Spleen (tissue), 13 donors: ENCODE measurements at places on chromosomes 12 and 14. TPM values are rescaled to one million over a fixed set of nuclear protein-coding genes. Genes with fewer than 3 reads are reported as not detected.

DNA sequence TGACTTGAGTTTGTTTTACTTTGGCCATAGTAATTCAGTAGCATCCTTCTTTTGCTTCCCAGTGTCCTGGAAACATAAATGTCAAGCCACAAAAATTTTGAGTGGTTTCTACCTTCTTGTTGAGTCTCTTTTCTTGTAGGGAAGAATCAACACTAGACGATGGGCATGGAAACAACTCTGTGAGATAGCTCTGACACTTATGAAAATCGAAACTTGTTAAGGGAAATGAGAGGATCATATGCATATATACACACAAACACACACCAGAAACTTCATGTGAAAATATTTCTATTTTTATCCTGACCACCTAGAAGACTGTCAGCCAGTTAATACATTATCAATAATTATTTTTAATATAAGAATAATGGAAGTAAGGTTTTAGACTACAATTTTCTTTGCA, 1247.3 kb upstream of the FLRT2 start:
- no peaks in the 10 kb centered on the region for H3K27me3 ChIP-seq
- H3K4me1 ChIP-seq, result no peaks in the 10 kb centered on the region
- H3K36me3 ChIP-seq, result no peaks in the 10 kb centered on the region
- no peak overlapping the region for H3K27ac ChIP-seq

GRCh38 chr14:88106377-88106776, 101.4 kb downstream of the GPR65 start:
- no peak for DNase-seq
- H3K27ac ChIP-seq, result no peak overlapping the region
- H3K4me3 ChIP-seq, result no peak overlapping the region
- no peaks in the 10 kb centered on the region for H3K4me1 ChIP-seq

- no peak overlapping the region for H3K27ac ChIP-seq
- H3K4me1 ChIP-seq, result no peaks in the 10 kb centered on the region
- no peak overlapping the region for H3K4me3 ChIP-seq
- H3K36me3 ChIP-seq, result no peaks in the 10 kb centered on the region
- no peaks in the 10 kb centered on the region for H3K27me3 ChIP-seq
- DNase-seq, result no peak
Observed at GRCh38 chr12:76135456-76135855, 51.0 kb upstream of the NAP1L1 start.

Gene MANSC1
- total RNA-seq, result 15.9 TPM

Gene GPD1
- total RNA-seq, result 0.13 TPM

DNA sequence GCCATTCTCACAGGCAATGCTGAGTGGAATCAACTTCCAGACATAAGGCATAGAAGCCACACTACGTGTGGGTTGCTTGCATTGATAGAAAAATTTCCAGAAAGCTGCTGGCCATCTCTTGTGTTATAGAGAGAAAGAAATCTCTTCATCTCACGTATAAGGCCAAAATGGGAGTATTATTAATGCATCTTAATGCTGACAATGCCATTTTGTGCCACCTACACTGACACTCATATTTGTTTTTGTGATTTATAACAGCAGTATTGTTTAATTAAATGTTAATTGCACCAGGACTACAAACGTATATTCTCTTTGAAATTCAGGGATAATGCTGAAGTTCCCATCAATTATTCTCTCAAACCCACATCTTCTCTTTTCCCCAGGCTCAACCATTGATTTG, 56.1 kb upstream of the TMEM132D start:
- DNase-seq, result no peak
- H3K4me3 ChIP-seq, result no peak overlapping the region
- H3K27ac ChIP-seq, result no peak overlapping the region
- no peaks in the 10 kb centered on the region for H3K27me3 ChIP-seq
- H3K36me3 ChIP-seq, result no peaks in the 10 kb centered on the region

- H3K4me3 ChIP-seq, result no peak overlapping the region
- no peak overlapping the region for H3K27ac ChIP-seq
- no peak for DNase-seq
Observed at GRCh38 chr12:132342251-132343227, 13.2 kb upstream of the GALNT9 start.

Gene PRH2
- total RNA-seq, result not detected

DNA sequence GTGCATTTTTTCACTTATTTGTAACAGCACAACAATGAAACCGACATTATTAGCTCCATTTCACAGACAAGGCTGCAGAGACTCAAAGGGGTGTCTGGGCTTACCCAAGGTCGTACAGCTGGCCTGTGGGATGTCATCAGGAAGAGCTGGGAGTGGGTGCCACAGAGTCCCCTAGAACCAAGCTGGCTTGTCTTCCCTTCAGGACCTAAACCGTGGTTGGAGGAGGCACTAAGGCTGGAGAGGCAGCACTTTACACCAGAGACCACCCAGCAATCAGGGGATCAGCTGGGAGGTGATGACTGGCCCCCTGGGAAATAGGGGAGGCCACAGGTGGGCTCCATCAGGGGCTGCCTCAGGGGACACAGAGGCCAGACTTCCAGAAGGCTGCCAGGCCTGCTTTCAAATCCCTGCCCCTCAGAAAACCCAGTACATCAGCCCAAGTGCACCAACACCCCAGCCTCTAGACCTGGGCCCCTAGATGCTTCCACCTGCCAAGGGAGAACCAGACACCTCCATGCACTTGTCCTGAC, 28.3 kb downstream of the DIO3 start:
- no peak overlapping the region for H3K4me3 ChIP-seq
- DNase-seq, result peak; percentile 40
- no peaks in the 10 kb centered on the region for H3K27me3 ChIP-seq
- peak overlapping the region; percentile 12 for H3K27ac ChIP-seq

Gene RASAL1
- 1.7 TPM for total RNA-seq

DNA sequence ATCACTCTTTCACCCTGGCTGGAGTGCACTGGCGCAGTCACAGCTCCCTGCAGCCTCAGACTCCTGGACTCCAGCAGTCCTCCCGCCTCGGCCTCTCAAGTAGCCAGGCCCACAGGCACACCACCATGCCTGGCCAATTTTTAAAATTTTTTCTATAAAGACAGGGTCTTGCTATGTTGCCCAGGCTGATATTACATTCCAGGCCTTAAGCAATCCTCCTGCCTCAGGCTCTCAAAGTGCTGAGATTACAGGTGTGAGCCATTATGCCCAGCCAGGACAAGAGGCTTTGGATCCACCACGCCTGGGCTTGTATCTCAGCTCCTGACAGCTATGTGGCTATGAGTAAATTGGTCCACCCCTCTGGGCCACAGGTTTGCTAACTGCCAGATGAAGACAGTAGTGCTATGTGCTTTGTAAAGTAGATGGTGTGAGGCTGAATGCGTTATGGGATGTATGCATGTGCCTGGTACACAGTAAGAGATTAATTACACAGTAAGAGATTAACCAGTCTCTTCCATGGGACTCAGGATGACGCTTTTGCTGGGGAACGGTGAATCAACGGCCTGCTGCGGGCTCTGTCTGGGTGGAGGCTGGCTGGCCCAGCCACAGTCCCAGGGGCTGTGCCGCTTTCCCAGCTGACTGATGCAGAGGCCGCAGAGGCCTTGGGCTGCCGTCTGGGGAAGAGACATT, 53.3 kb upstream of the NCOR2 start:
- DNase-seq, result no peak
- no peak overlapping the region for H3K27ac ChIP-seq
- H3K27me3 ChIP-seq, result no peaks in the 10 kb centered on the region
- H3K4me1 ChIP-seq, result peaks cover 52% of the 10 kb centered on the region

Gene GSKIP
- 15.6 TPM for total RNA-seq

Gene CAPZA3
- total RNA-seq, result not detected

Gene PIANP
- not detected for total RNA-seq

DNA sequence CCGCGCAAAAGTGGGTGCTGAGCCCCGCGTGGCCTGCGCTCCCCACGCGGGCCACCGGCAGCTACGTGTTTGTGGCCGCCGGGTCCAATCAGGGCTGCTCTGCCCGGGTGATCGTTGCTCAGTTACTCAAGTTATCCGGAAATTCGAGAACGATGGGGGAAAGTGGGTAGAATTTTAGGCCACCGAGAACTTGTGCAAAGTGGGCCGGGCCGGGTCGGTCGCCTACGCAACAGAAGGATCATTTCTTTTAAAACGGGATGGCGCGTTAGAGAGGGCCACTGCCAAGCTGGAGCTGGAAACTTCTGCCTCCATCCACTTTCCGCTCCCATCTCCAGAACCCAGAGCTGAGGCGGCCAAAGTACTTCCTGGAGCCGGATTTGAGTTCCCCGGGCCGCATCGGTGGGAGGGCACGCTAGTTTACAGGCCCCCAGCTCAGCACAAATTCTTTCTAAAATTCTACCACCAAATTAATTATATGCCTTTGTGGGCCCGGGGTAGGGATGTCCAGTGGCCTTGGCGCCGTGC, 3.5 kb downstream of the RFX4 start:
- no peak overlapping the region for H3K27ac ChIP-seq
- H3K4me3 ChIP-seq, result peak overlapping the region; percentile 10
- peaks cover 60% of the 10 kb centered on the region for H3K4me1 ChIP-seq

DNA sequence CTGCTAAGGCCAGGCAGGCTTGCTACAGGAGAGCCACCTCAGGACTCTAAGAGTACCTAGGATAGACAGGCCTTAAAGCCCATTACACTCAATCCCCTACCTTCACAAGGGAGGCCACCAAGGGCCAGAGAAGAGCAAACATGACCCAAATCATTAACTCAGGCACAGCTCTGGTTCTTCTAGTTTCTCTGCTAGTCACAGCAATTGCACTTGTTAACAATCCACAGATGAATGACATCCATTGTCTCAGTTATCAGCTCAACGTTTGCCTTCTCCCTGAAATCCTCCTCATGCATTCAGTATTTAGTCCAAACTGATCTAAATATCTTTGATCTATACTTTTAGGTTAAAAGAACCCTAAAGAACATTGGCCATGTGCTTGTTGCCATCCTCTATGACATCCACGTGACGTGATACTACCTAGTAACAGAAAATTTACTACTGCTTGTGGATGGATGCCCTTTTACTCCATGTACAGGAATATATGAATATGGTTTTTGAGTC, 164.5 kb downstream of the STXBP6 start:
- no peak overlapping the region for H3K4me3 ChIP-seq
- no peaks in the 10 kb centered on the region for H3K36me3 ChIP-seq
- no peak for DNase-seq
- peaks cover 9% of the 10 kb centered on the region for H3K27me3 ChIP-seq

GRCh38 chr14:36363704-36364103, 43.3 kb upstream of the MBIP start:
- peaks cover 4% of the 10 kb centered on the region for H3K27me3 ChIP-seq
- no peaks in the 10 kb centered on the region for H3K4me1 ChIP-seq
- no peak for DNase-seq
- H3K4me3 ChIP-seq, result no peak overlapping the region
- no peak overlapping the region for H3K27ac ChIP-seq

GRCh38 chr14:66206554-66206953, 279.6 kb upstream of the CCDC196 start:
- no peaks in the 10 kb centered on the region for H3K4me1 ChIP-seq
- H3K4me3 ChIP-seq, result no peak overlapping the region
- no peak overlapping the region for H3K27ac ChIP-seq
- H3K36me3 ChIP-seq, result no peaks in the 10 kb centered on the region
- no peaks in the 10 kb centered on the region for H3K27me3 ChIP-seq
- DNase-seq, result no peak

Gene SOAT2
- total RNA-seq, result 0.80 TPM

GRCh38 chr12:129298921-129299320, 445.6 kb downstream of the GLT1D1 start:
- no peaks in the 10 kb centered on the region for H3K27me3 ChIP-seq
- no peak overlapping the region for H3K27ac ChIP-seq

Gene AKT1
- total RNA-seq, result 184 TPM

GRCh38 chr14:101337053-101337452, 224.2 kb upstream of the DIO3 start:
- H3K4me3 ChIP-seq, result no peak overlapping the region
- no peak for DNase-seq
- no peak overlapping the region for H3K27ac ChIP-seq
- no peaks in the 10 kb centered on the region for H3K4me1 ChIP-seq
- H3K27me3 ChIP-seq, result no peaks in the 10 kb centered on the region

Gene CLEC2D
- total RNA-seq, result 74.9 TPM

GRCh38 chr12:52151153-52151836, 40.5 kb downstream of the KRT80 start:
- H3K36me3 ChIP-seq, result no peaks in the 10 kb centered on the region
- H3K27ac ChIP-seq, result no peak overlapping the region
- DNase-seq, result peak; percentile 51
- peaks cover 3% of the 10 kb centered on the region for H3K4me1 ChIP-seq

DNA sequence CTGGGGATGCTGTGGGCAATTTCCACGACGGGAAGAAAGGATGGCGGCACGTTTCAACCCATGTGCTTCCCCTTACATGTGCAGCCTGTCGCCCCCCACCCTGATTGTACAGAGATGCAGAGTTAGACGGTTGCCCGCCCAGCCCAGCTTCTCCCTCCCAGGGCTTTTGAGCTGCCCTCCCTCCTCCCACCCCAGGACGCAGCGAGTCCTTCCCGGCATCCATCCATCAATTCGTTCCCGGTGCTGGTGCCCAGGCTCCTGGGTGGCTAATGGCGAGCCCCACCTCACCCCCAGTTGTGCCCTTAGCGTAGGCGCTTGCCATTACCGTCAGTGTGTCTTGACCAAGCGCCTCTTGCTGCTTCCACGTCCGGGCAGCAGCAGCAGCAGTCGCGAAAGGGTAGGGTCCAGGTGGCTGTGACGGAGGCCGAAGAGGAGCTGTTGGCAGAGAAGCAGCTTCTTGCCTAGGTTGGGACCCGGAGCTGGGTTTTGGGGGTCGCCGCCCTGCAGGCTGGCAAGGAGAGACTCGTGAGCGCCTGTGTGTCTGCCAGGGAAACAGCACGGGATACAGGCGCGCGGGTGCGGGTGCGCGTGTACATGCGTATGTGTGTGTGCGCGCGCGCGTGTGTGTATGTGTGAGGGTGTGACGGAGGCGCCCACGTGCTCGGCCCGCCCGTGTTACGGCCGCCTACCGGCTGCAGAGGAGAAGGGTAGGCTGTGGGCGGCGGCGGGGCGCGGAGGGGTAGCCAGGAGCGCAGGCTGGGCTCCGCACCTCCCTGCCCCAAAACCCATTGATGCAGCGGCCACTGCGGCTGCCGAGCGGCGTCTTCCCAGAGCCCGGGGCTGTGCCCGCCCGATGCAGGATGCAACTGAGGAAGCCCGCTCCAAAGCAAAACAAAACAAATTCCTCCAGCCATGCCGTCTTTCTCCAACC, at the start of gene SLC6A15:
SLC6A15 (minus strand) TSS at position 602 of the 931 bp plus-strand sequence. CDS start 20,679 bp downstream, outside the sequence.
- no peaks in the 10 kb centered on the region for H3K36me3 ChIP-seq
- no peaks in the 10 kb centered on the region for H3K27me3 ChIP-seq
- peaks cover 7% of the 10 kb centered on the region for H3K4me1 ChIP-seq
- DNase-seq, result no peak

Gene PIK3C2G
- not detected for total RNA-seq
